NCI-H1092 (cell line): ENCODE measurements at places on chromosomes 1 and 21.
A peak's percentile ranks its signal among the peaks of the same experiment; 100 is the strongest.

DNA sequence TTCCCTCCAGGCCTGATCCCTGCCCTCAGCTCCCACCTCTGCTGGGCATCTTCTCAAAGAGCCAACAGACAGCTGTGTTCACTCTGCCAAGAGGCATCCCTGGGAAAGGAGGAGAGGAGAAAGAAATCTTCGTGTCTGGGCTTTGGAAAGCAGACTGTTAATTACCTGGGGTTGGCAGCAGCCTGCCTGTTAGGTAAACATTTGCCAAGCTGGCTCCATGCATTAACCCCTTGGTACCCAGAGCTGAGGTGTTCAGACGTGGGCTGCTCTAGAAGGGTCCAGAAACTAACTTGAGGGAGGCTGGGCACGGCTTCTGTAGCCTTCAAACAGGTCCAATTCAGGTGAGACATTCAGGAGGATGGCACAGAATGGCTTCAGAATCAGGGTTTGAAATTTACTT lies 8.7 kb upstream of the EXTL1 start:
- peak; percentile 55 for DNase-seq

DNA sequence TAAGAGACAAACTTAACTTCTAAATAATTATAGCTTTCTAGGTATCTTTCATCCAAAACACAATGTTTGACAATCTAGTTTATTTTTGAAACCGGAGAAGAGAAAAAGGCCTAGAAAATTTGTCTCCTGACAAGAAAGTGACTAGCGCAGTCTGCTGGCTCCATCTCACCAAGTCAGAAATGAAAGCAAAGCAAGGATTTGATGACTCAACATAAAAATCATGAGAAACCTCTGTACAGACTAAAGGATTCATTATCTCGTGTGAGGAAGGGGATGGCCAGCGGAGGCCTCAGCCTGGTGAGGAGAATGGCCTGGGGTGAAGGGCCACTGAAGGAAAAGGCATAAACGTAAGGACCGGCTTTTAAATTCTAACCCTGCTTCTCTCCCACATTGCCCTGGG lies 20.0 kb upstream of the TSNAX start:
- DNase-seq, result no peak

GRCh38 chr1:159091180-159091560 lies 14.6 kb upstream of the AIM2 start:
- no peak for DNase-seq

- DNase-seq, result no peak
Observed at GRCh38 chr1:1024771-1025699, 5.1 kb downstream of the AGRN start.

GRCh38 chr21:20254964-20255363 lies 743.2 kb upstream of the NCAM2 start:
- DNase-seq, result no peak

DNA sequence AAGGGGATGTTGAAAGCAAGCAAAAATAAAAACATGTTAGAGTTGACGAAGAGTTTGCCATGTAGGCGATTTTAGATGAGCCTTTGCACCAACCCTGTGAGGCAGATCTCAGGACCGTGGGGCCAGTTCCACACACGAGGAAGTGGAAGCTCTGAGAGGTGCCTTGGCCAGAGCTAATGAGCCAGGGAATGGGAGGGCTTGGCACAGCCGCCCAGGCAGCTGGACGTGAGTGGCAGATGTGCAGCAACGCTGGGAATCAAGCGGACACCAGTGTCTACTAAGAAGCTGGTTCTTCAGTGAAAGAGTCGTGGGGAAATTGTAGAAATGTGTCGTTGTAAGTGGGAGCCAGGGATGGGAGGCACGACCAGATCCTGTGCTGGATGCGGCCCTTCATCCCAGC lies 58.9 kb upstream of the COL6A1 start:
- no peak for DNase-seq

DNA sequence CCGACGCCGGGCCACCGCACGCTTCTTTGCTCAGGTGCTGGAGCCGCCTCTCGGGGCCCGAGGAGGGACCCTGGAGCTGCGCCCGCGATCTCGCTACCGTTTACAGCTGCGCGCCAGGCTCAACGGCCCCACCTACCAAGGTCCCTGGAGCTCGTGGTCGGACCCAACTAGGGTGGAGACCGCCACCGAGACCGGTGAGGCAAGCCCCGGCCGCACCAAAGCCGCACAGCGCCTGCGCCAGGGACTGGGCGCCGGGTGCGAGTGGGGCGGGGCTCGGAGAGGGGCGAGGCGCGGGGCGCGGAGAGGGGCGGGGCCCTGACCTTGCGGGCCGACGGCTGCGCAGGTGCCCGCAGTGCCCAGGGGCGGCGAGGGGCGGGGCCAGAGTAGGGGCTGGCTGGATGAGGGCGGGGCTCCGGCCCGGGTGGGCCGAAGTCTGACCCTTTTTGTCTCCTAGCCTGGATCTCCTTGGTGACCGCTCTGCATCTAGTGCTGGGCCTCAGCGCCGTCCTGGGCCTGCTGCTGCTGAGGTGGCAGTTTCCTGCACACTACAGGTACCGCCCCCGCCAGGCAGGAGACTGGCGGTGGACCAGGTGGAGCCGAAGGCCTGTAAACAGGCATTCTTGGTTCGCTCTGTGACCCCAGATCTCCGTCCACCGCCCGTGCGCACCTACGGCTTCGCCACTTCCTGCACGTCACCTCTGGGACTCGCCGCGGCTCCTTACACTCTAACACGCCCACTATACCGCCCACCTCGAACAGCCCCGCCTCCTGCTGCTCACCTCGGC lies 9.8 kb upstream of the CDC20 start:
- DNase-seq, result peak; percentile 96

GRCh38 chr1:9010781-9011323 lies 15.4 kb downstream of the SLC2A7 start:
- DNase-seq, result no peak

DNA sequence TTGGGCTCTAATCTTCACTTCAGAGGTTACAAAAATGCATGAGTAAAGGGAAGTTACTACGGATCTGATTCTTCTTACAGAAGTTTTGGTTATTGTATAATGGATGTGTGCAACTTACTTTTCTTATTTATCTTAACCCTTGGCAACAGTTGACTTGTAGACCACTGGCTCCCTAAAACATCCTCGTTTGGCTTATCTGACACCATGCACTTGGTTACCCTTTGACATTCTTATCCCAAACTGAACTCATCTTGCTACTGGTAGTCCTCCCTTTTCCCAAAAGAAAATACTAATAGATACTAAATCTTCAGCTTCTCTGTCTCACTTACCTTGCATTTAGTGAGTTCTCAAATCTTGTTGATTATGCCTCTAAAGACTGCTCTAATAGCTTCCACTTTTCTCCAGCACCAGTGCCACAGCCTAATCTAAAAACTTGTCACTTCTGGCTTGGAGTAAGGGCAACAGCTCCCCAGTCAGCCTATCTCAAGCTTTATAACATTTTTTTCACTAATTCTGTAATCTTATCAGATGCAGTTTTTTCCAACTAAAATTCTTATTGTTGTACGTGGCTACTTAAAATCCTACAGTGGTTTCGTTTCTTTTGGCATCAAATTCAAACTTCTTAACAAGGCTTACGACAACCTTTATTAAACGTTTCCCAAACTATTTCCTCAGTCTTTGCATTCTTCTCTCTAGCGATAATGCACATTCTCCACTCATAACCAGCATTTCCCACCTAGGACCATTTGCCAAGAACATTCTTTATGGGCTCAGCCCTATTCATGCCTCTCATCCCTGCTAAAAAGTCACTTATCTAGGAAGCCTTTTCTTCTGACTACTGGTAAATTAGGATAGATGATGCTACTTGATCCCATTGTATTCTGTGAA lies 204.2 kb downstream of the KCNT2 start:
- no peak for DNase-seq

- DNase-seq, result peak; percentile 12
Observed at GRCh38 chr1:209076688-209077087, 506.8 kb upstream of the CAMK1G start.

GRCh38 chr1:31470794-31471315 lies 57.8 kb downstream of the SERINC2 start:
- no peak for DNase-seq

- no peak for DNase-seq
Observed at GRCh38 chr1:61647142-61647541, 77.8 kb downstream of the TM2D1 start.

GRCh38 chr1:86289161-86289560 lies 107.0 kb downstream of the ODF2L start:
- no peak for DNase-seq

DNA sequence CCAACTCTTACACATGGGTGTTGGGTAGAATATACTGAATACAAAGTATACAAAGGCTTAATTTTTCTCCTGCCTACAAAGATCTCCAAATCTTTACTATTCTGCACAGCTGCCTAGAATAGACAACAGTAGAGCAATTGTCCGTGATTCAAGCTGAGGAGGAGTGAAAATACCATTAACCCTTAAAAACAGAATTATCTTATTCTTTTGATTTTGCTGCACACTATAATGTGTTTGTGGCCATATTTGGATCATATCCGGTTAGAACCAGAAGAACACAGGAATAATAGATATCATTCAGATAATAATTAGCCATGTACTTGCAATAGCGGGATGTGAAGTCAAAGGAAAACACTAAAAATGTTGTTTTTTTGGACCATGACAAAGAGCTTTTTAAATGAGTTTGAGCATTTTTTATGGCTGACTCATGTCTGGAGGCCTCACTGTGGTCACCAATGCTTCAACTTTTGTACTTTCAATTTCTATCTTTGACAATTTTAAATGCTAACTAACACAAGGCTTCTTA lies 197.6 kb upstream of the FOXD3 start:
- DNase-seq, result no peak

DNA sequence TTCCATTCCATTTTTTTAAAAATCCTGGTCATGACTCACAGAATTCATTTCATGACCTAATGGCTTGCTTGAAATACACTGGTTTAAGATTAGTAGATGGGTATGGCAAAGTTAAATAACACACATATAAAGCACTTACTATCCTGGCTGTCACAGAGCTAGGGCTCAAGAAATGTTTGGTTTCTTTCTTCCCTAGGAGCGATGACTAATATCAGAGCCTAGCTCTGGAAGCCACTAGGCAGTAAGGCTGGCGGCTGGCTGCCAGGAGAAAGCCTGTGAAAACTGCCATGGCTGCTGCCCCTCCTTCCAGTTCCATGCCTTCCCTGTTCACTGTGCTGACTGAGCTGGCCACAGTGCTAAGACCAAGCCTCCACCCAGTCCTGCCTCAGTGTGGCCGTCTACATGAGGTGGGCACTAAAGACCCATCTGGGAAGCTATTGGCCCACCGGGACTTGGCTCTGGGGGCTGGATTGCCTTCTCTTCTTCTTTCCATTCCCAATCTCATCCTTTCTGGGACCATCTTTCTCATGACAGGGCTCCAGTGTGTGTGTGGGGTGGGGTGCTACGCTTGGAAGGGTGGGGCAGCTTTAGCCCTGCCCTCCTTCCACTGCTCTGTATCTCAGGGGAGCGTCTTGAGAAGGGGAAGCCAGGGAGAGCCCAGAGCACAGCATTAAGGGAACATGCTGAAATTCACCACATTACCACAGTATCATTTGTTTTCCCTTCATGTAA lies 10.8 kb upstream of the ASCL5 start:
- DNase-seq, result no peak

DNA sequence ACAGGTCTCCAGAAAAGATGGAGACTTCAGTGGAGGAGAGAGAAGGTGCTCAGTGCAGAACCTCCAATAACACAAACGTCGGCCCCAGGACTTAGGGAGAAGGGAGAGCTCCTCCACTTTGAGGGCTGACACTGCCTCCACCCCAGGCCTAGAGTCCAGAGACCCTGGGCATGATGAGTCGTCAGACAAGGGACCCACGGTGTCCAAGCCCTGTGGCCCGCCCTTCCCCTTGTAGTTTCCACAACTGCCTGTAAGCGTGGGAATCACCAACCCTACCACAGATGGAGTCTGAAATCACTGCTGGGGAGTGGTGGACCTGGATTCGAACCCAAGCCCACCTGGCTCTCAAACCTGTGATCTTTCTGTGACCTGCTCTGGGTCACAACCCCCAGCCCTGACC lies 281.1 kb downstream of the NPHP4 start:
- DNase-seq, result no peak

DNA sequence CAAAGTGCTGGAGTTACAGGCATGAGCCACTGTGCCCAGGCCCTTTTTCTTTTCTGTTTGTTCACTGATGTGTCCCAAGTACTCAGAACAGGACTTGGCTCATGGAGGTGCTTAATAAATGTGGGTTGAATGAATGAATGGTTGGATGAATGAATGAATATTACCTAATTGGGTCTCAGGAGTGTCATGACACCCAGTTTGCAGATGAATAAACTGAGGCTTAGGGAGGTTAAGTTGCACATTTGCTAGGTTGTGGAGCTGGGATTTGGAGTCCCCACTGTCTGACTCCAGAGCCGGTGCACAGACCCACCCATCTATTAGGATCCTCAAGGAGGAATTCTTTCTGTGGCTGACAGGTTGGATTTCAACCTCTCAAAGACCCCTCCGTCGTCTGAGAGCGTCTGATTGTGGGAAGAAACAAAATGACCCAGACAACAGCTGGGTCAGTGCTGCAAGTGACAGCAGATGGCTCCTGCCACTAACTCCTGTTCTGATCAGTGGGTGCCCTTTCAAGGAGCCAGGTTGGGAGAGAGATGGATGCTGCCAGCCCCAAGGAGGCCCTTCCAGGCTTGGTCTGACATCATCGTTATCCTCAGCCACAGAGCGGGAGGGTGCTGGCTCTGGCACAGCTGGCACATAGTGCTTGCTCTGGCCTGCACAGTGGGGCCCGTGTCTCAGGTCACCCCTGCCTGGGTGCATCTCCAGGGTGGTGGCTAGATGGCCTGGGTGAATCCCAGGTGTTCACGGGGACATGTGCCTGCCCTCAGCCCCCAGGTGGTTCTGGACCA lies 24.2 kb downstream of the ARHGEF10L start:
- no peak for DNase-seq

DNA sequence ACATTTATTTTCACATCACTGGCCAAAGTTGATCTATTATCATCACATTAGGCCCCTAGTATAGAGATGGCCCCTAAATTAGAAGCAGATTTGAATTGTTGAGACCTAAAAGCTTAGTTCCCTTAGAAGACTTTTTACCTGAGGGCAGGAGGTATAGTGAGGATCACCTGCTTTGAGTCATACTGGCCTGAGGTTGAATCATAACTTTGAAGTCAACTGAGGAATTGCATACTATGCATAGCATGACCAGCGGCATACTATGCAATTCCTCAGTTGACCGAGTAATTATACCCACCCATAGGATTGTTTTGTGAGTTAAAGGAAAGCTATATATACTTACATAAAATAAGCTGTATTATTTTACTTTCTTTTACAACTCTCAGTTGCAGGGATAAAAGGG lies 50.3 kb upstream of the DPH5 start:
- DNase-seq, result no peak

- no peak for DNase-seq
Observed at GRCh38 chr1:200372885-200373181, 37.0 kb downstream of the ZNF281 start.

DNA sequence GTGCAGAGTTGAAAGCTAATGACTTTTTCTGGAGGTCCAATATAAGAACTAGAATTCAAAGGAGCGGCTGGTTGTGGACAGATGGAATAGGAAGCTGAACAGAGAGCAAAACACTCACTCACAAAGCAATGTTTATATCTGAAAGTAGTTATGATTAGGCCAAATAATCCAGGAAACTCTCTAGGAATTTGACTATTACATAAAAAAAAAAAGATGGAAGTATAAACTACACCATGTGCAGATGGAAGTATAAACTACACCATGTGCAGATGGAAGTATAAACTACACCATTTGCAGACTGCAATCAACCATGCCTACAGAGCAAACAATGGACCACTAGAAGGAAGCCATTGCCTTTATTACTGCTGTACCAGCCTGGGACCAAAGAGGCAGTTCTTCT lies 771.1 kb downstream of the BRINP3 start:
- DNase-seq, result no peak
